ENCODE measurements at places on chromosomes 12 and 14. TPM values are rescaled to one million over a fixed set of nuclear protein-coding genes. Genes with fewer than 3 reads are reported as not detected.

ATXN3 gene
- 18.3 TPM for total RNA-seq

TMTC1 gene
- 0.05 TPM for total RNA-seq

JDP2 gene
- total RNA-seq: 40.7 TPM

SLC2A14 gene
- 0.36 TPM for total RNA-seq

PNN gene
- 45.4 TPM for total RNA-seq

GALNT16 gene
- 3.4 TPM for total RNA-seq

PPFIA2 gene
- not detected for total RNA-seq

ADSS1 gene
- total RNA-seq: 6.4 TPM

ZC2HC1C gene
- 4.1 TPM for total RNA-seq

MAP1LC3B2 gene
- 1.8 TPM for total RNA-seq

NGB gene
- total RNA-seq: not detected

CEBPE gene
- not detected for total RNA-seq

Measured in A549 treated with Mapracorat at 1 μM for 4 hours (cell line).